NCI-H146 (cell line): ENCODE measurements at places on chromosomes 1 and 21.

DNA sequence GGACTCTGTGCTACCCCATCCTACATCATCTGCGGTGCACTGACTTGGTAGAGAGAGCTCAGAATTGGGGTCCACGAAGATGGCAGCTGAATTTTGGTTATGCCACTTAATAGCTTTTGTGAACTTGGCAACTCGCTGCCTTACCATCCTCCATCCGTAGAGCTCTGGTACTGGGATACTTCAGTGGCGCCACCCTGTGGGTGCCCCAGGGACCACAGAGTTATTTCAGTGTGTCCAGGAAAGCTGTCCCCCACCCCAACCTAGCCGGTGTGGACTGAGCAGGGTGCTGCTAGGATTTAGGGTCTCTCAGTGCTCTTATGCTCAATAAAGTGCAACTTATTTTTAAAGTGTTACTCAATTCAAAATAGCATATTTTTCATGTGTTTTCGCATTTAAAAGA, 9.0 kb upstream of the USF1 start:
- DNase-seq: no peak

DNA sequence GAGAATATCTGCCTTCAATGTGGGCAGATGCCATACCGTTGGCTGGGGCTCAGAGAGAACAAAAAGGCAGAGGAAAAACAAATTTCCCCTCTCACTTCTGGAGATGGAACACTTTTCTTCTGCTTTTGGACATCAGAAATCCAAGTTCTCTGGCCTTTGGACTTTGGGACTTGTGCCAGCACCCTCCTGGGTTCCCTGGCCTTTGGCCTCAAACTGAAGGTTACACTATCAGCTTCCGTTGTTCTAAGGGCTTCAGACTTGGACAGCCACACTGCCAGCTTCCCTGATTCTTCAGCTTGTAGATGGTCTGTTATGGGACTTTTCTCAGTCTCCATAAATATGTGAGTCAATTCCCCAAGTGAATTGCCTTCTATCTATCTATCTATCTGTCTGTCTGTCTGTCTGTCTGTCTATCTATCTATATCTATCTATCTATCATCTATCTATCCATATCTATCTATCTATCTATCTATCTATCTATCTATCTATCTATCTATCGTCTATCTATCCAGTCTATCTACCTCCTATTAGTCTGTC, 778.1 kb upstream of the TMPRSS15 start:
- no peak for DNase-seq

DNA sequence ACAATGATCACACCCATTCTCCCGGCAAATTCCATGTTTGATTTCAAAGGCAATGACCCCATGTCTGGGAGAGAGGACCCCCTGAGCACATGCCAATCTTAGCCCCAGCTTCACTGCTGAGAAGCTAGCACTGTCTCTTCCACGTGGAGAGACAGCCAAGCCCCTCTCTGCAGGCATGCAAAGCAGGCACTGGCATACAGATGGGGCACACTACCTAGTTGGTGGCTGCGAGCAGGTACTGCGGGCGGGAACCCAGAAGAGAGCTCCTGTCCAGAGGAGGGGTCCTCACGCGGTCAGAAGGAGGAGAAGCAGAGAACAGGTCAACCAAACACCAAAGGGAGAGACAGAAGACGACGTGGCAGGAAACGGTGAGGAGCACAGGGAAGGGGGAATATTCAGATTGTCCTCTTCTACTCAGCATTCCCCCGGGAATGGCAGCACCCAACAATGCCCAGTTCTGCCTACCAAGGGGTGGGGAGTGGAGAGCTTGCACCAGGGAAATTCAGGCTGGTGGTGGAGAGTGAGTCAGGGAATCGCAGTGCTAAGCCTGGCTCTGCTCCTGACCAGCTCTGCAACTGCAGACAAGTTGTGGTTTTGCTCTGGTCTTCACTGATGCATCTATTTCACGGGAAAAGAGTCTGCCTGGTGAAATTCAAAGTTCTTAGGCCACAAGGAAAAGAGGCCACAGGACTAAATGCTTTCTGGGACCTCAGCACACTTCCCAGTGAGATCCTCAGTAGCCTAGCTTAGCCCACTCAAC, 48.1 kb upstream of the GOLT1A start:
- DNase-seq: no peak

- peak; percentile 29 for DNase-seq
Measured at GRCh38 chr1:180643693-180644092, 11.9 kb downstream of the XPR1 start.

GRCh38 chr1:76677416-76678405, 189.6 kb upstream of the ST6GALNAC5 start:
- no peak for DNase-seq

DNA sequence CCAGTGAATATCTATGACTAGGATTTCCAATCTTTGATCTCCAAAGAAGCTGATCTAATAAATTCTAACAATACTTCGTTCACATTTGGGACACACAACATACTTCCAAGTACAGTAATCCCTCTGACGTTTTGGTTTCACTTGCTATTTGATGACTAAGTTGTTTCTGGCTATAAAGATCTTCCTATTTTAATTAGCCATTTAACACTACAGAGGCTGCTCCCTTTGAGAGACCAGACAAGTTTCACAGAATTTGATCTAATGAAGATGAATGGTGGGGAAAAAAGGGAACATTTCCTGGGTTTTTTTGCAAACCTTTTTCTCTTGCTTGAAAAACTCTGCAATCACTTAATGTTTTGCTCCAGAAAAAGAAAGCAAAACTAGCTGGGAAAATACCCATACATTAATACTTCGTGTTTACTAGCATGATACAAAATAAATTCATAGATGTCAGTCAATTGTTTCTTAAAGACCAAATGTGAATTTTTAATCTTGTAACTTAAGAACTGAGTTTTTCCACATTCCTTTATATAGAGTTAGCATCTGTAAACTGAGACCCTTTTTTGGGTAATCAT, 28.0 kb upstream of the GLIS1 start:
- DNase-seq: no peak

DNA sequence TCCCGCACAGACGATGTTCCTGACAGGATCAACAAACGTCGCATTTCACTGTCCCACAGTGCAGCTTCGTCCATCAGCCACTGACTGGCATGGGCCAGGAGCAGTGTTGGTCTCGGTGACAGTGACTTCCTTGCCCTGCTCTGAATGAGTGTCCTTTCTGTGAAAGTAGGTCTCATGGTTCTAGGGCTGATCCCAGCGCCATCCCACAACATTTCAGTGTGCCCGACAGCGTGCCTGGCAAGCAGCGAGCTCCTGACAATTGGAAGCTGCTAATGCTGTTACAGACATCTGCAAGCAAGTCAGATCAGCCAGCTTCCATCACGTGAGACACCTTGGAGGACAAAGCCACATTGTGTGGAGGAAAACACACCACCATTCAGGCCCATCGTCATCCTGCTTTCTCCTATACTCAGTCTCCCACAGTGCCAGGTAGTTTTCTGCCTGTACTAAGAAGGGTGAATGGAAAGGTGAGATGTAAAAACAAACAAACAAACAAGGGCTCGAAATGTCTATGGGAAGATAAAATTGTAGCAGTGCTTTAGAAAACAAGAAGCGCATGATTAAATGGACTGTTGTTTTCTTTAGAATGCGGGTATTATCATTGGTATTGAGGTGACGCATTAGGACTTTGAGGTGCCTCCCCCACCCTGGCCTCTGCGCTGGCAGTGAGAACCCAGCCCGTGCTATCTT, 21.9 kb downstream of the ERRFI1 start:
- peak; percentile 49 for DNase-seq

GRCh38 chr1:57106296-57106695, 140.5 kb upstream of the C8B start:
- DNase-seq: no peak

GRCh38 chr1:223765036-223765718, 52.8 kb downstream of the CAPN2 start:
- peak; percentile 97 for DNase-seq

DNA sequence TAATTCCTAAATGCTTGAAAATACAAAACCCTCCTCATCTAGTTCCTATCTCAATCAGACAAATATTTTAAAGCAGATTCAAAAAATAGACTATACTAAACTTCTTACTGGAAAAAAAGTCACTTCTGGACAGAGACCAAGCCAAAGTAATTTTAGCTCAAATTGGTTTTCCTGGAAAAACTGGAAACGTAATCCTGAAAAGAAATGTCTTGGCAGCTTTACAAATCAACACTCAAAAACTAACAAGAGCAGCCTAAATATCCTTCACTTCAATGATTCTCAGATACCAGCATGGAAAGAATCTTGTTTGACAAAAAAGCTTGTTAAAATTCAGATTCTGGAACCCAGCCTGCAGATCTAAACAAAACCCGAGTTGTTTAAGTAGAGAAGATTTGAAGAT, 9.1 kb upstream of the GPR88 start:
- no peak for DNase-seq
